Esophagus squamous epithelium (tissue), 5 donors: ENCODE measurements at places on chromosomes 1 and 21. TPM values are rescaled to one million over a fixed set of nuclear protein-coding genes. Genes with fewer than 3 reads are reported as not detected.

- H3K36me3 ChIP-seq = peaks cover 54% of the 10 kb centered on the region
- peak overlapping the region; percentile 79 for H3K27ac ChIP-seq
- no peaks in the 10 kb centered on the region for H3K27me3 ChIP-seq
- no peak for DNase-seq
Measured at GRCh38 chr21:45990049-45990711, 8.6 kb downstream of the COL6A1 start.

DNA sequence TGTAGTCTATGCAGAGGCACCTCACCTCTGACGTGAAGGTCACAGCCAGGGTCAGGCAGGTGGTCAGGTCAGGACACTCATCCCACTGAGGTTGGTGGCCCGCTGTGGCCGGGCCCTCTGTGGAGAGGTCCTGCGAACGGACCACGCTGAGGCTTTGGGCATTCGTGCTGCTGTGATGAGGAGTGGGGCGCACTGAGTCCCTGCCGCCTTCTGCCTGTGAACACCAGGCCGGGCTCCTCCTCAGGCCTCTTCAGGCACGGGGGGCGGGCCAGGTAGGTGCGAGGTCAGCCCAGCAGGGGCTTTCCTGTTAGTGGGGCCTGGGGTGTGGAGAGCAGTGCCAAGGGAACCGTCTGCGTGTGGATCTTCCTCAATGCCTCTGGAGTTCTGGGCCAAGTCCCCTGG is 39.0 kb downstream of the COQ8A start:
- H3K4me1 ChIP-seq = peaks cover 26% of the 10 kb centered on the region
- no peaks in the 10 kb centered on the region for H3K27me3 ChIP-seq
- H3K4me3 ChIP-seq = no peak overlapping the region
- no peak for DNase-seq
- H3K36me3 ChIP-seq = peaks cover 5% of the 10 kb centered on the region

Gene NECTIN4
- 52.7 TPM for total RNA-seq

Gene KRTAP6-2
- total RNA-seq = not detected

Gene GSTM4
- 13.5 TPM for total RNA-seq
